ENCODE measurements at places on chromosomes 3 and 15.

GRCh38 chr3:138449490-138449889 lies 15.1 kb downstream of the ESYT3 start:
- DNase-seq = no peak

- no peak for DNase-seq
Measured at GRCh38 chr15:64622410-64623260, 152.8 kb downstream of the RBPMS2 start.

- no peak for DNase-seq
Measured at GRCh38 chr3:16366-16765, 180.2 kb upstream of the CHL1 start.

- DNase-seq = no peak
Measured at GRCh38 chr3:151321526-151321925, 4.9 kb upstream of the GPR87 start.

DNA sequence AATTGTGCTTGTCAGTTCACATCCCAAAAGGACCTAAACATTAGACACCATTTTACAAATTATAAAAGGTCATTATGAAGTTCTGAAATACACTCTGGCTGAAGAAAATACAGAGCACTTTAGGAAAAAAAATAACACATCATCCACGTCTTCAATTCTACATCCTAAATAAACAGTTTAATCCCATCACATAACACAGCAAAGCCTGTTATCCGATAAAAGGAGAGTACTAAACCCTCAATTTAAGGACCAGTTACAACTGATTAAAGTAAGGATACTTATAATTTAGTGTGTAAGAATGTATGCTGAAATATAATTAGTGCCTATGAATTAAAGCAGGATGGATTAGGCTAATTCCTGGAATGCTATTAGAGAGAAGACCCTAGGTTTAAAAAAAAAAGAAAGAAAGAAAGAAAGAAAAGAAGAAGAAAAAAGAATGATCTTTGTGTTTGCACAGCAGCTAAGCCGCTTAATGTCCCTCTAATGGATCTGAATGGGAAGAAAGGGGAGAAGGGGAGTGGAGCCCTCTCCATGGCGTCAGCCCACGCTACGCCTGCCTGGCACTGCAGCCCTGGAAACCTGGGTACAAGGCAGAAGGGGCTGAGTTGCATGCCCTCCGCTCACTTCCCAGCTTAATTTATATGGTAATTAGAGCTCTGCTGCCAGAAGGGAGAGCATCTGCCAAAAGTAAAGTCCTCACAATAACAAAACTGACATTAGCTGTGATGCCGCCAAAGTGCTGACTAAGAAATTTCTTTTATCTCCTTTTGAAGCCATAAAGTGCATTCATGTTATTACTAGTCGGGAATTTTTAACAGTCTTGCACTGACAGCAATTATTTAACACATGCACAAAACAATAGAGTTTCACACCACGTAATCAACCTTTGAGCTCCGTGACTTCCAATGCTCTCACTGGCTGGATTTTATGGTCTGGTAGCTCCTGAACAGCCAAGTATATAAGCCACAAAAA lies 90.0 kb downstream of the FSIP1 start:
- no peak for DNase-seq

GRCh38 chr15:55234800-55235104 lies 38.0 kb upstream of the RSL24D1 start:
- no peak for DNase-seq

- no peak for DNase-seq
Measured at GRCh38 chr3:156677536-156677935, 3.1 kb downstream of the TIPARP start.

GRCh38 chr3:45771166-45771775 lies 25.1 kb downstream of the SLC6A20 start:
- DNase-seq = no peak

DNA sequence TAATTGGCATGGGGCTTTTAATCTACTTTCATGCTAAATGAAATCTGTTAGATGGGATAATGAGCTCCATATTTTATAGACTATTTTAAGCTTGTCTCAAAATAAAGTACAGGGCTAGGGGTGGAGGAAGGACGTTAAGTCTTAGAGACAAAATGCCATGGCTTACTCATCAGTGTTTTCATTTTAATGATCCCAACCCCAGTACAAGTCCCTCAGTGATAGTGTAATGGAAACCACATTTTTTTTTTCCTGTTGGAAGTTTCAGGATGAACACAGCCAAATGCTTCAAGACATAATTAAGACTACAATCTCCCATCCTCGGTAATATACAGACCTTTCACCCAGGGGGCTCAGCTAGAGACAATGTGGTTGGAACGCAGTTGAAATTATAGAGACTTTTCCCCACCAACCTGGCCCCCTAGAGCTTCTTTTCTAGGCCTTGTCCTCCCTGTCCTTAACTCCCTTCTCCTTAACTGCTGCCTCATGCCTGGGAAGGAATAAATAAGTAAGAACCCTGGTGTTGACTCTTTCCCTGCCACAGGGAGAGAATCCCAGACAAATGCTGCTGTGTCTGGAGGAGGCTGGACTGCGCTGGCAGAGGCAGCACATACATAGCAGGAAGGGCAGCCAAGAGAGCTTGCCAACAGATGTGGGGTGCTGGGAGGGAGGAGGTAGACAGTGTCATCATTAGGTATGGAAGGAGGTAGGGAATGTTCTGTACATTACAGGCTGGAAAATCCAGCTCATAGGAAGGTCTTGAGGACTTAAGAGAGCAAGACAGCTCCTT lies 115.4 kb upstream of the ROPN1 start:
- DNase-seq = no peak

- no peak for DNase-seq
Measured at GRCh38 chr15:79916502-79917132, 19.8 kb upstream of the MTHFS start.

- DNase-seq = no peak
Measured at GRCh38 chr3:54159917-54160316, 37.6 kb downstream of the CACNA2D3 start.

DNA sequence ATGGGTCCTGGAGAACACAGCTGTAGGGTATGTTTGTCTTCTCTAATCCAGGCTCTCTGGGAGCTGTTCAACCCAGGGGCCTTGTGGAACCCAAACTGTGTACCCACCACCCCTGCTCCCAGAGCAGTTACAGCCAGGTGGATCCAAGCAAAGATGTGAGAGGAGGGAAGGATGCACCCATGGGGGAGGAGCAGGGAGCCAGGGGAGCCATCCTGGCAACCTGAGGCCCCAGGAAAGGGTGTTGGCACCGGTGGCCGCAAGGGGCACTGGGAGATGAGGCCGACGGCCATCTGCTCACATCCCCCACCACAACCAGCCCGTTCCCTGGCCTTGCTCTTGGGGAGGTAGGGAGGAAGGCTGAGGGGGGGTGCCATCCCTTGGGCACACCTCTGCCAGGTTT lies 43.2 kb downstream of the CMTM6 start:
- DNase-seq = no peak

DNA sequence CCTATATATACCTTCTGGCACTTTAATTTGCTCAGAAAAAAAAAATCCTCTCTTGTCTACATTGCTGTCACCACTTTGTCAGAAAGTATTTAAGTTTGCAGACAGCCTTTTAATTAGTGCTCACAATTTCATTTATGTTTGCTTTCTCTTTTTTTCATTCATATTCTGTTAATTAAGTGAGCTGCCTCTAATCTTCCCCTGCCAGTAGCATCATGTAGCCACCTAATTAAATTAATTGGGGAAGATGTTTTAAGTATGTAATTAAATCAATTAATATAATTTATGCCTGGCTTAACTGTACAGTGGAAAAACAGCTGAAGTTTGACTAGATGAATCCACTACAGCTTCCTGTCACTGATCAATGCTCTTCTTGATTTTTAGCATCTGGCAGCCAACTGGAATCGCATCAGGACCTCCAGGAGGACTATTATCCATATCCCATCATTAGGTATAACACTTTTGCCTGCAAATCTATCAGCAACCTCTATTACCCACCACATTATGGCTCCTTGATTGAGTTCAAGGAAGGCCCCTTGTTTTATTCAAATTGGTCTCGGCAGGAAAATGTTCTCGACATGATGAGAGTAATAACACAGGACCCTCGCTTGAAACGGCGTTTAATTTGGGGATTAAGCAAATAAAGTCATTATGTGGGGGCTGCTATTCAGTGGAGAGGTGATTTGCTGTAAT lies 118.5 kb downstream of the IQCH start:
- no peak for DNase-seq

DNA sequence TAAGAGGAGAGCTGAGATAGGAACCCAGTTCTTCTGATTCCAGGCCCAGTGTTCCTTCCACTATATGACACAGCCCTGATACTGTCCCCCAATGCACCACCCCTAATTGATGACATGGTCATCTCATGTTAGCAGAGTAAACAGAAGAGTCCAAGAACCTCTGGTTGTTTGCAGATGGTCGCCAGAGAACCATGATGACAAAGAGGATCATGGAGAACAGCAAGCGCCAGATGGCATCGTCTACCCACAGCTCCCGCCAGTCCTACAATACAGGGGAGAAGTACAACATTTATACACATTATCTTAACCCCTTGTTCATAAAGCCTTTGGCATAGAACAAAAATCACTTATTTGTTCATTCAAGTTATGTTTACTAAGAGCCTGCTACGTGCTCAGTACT lies 18.5 kb upstream of the VPS39 start:
- DNase-seq = no peak

- DNase-seq = peak; percentile 75
Measured at GRCh38 chr3:45145681-45146614, at the start of gene CDCP1. Gene CDCP1, minus strand, starts transcription at chr3:45146378. Its CDS starts 91 bp downstream, at chr3:45146287.

DNA sequence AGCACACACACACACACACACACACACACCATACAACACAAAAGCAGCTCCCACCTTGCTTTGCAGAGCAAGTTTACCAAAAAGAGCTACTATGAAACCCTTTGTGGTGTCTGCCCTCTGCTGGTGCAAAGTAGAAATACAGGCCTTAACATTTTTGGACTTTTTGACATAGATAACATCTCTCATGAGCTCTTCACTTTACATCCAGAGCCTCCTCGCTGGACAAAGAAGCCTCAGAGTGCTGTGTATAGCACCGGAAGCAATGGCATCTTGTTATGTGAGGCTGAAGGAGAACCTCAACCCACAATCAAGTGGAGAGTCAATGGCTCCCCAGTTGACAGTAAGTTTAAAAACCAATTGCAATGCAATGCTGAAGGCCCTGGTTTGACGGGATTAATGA lies 157.9 kb downstream of the CHL1 start:
- DNase-seq = peak; percentile 29

GRCh38 chr3:37766797-37767776 lies 94.6 kb upstream of the CTDSPL start:
- no peak for DNase-seq

- DNase-seq = no peak
Measured at GRCh38 chr15:67836134-67836455, 3.8 kb downstream of the RNU6-1 start.

DNA sequence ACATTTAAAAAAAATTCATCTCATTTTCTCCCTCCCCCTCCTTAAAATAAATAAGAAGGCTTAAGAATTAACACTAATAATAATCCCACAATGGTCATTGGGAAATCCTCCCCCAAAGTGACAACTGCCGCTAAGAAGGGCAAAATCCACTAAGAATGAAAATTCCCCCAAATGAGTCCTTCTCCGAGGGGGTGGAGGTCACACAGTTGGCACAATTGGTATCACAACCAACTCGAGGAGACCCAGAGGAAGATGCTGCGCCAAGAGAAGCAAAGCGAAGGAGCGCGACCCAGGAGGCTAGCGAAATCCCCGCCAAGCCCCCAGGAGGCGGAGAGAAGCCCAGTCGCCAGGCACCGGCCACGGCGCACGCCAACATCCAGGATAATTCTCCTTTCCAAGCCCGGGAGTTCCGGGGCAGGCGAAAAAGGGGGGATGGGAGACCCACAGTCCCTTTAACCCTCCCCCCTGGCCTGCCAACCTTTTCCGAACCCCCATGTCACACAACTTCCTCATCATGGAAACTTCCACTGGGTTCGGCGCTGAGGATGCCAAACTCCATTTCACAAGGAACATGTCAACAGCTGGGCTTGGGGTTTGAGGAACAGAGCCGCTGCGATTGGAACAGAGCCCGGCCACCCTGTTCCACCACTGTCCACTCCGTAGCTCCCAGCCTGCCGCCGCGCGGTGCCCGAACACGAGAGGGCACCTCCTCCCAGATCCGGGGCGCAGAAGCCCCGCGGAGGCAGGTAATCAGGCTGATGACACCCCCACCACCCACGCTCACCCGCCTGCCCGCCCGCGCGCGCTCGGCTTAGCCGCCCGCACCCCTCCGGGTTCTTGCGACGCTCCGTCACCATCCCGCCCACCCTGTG lies 668 bp downstream of the THRB start:
- peak; percentile 54 for DNase-seq

DNA sequence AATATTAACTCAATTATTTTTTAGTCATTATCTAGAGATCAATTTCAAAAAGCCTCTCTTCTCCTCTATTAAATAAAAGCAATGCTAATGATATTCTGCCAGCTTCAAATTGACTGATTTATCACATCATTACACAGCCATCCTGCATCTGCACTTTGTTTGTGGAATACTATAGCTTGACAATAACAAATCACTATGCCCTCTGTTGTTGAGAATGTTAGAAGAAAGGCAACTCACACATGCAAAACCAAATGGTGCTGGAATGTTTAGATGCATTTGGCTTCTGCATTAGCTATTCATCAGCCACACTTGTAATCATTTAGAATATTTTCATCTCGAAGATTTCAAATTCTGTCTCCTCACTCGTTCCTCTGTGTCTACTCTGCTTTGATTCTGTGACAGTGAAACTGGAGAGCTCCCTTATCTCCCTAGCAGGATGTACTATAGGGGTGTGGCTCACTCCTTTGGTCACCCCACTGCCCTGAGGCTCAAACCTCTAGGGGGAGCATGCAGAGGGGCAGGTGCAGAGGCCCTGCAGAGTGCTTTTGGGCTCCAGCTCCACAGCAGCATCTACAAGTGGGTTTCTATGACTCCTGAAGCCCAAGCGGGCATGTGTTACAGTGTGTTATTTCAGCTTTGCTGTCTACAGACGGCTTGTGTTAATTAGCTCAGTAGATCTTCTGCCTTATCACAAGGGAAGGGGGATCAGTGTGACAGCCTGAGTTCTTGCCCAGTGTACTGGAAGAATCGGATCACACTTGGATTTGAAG lies 454.1 kb upstream of the BCHE start:
- no peak for DNase-seq

DNA sequence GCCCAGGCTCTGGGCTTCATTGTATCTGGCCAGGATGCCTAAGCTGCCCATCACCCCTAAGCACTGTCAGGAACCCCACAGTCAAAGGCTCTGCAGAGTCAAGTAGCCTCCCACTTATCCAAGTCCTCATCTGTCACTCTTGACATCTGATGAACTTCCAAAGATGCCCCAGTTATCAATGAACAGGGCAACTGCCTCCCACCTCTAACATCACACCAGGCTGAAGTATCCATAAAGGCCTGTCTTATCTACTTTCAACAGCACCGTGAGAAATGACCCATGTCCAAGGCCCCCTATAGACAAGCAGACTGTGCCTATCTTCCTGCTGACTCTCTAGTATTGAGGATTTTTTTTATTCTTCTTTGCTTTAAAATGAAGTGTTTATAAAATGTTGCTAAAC lies 56.4 kb downstream of the TRIM69 start:
- DNase-seq = no peak
